IMR-90 (cell line): ENCODE measurements at places on chromosomes 7 and 10. TPM values are rescaled to one million over a fixed set of nuclear protein-coding genes. Genes with fewer than 3 reads are reported as not detected.

- H3K4me3 ChIP-seq = no peak overlapping the region
- no peaks in the 10 kb centered on the region for H3K36me3 ChIP-seq
- no peak overlapping the region for H3K27ac ChIP-seq
- H3K4me1 ChIP-seq = no peaks in the 10 kb centered on the region
Observed at GRCh38 chr7:85424298-85424697, 237.4 kb upstream of the SEMA3D start.

The PLEKHS1 gene
- total RNA-seq = not detected in 2 replicates

The TET1 gene
- total RNA-seq = 4.3 and 5.6 TPM in 2 replicates

The TWIST1 gene
- total RNA-seq = 5.4 and 18.6 TPM in 2 replicates

DNA sequence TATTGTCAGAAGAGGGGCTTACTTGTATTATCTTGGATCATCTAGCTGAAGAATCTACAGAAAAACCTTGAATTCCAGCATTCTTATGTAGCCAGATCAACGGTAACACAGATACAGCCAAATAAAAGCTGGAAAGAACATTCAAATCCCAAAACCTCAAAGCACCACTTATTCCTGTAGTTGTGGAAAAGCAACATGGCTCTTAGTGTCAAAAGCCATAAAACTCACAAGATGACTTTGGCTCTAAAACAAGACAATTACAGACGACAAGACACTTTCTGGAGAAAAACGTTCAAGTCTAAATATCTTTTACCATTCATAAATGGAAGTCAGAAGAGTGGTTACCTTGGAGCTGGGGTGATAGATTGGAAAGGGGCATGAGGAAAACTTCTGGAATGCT, 173.0 kb downstream of the HERPUD2 start:
- DNase-seq = no peak
- peaks cover 2% of the 10 kb centered on the region for H3K27me3 ChIP-seq
- no peak overlapping the region for H3K4me3 ChIP-seq
- H3K27ac ChIP-seq = no peak overlapping the region

The FEZF1 gene
- total RNA-seq = not detected in 2 replicates

DNA sequence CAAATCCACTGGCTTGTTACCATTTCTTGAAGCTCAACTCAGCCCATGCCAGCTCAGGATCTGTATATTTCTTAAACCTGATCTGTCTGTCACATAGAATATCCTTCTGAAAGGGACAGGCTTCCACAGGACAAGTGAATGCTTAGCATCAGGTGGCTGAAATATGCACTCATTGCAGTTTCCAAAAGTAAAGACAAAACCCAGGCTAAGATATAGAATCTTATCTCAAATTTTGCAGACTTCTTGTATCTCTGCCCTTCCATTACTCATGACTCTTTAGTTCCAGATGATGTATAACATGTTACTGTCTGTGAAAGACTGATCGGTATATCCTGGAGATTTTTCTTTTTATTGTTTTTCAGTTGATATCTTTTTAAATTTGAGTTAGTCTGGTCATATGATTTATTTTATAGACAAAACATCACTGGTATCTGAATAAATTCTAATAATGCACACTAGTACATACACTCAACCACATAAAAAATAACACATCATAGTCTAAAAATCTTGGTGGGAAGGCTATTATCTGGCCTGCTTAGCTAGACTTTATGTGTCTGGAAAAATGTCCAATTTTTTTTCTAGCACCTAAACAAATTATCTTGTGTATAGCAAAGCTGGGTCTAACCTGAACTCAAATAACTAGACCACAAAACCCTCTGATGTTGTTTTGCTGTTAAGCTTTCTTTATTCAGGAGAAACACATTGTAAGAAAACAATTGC, 182.6 kb downstream of the ADAM12 start:
- no peaks in the 10 kb centered on the region; the same call in 1 of the 2 replicates for H3K4me1 ChIP-seq
- no peaks in the 10 kb centered on the region for H3K27me3 ChIP-seq
- H3K4me3 ChIP-seq = no peak overlapping the region
- DNase-seq = no peak

The ZNF33B gene
- total RNA-seq = 4.5 and 5.0 TPM in 2 replicates

GRCh38 chr10:77818378-77818777, 108.2 kb downstream of the DLG5 start:
- no peak overlapping the region for H3K4me3 ChIP-seq
- H3K27me3 ChIP-seq = no peaks in the 10 kb centered on the region
- no peak overlapping the region for H3K27ac ChIP-seq
- no peak for DNase-seq
- peaks cover 66% of the 10 kb centered on the region for H3K36me3 ChIP-seq
- no peaks in the 10 kb centered on the region for H3K4me1 ChIP-seq
